Nephron progenitor cell (in vitro differentiated cells): ENCODE measurements at places on chromosomes 6 and 20.

DNA sequence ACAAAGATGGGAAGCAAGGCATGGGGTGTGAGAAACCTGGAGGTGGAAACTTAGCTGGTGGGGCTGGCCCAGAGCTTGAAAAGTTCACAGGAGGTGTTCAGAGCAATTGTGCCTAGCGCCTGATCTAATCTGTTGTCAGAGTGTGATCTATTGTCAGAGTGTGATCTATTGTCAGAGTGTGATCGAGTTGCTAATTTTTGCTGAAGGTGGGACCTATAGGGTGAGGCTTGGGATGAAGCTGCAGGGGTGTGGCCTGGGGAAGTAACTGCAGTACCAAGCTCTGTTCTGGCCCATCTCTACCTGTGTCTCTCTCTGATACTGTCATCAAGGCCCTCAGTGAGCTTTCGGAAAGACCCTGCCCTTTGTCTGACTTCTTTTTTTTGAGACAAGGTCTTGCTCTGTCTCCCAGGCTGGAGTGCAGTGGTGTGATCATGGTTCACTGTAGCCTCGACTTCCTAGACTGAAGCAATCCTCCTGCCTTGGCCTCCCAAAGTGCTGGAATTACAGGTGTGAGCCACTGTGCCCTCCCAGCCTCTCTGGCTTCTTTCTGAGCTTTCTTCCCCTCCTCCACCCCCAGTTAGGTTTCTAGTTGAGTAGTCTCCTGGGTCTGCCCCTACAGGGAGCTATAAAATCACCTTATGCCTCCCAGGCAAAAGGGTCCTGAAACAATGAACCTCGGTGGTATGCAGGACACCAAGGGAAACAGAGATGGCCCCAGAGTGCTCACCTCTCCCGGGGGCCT, 150.8 kb upstream of the RNF24 start:
- DNase-seq, result no peak

GRCh38 chr6:148720406-148720805, 26.4 kb upstream of the UST start:
- DNase-seq, result no peak

DNA sequence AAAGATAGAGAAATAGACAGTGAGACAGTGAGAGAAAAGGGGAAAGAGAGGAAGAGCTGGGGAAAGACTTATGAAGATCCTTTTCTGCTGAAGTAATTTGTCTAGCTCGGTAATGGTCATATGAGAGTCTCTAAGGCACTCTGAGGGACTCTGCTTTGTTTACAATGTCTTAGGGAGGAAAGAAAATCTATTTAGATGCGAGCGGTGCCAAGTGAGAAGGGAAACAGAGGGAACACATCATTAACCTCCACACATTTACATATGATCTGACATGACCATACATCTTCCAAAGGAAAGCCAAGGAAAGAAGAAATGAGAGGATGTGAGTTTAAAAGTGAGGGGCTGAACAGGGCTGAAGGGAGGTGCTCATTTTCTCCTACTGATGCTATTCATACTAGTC, 862.3 kb upstream of the CITED2 start:
- DNase-seq, result no peak

DNA sequence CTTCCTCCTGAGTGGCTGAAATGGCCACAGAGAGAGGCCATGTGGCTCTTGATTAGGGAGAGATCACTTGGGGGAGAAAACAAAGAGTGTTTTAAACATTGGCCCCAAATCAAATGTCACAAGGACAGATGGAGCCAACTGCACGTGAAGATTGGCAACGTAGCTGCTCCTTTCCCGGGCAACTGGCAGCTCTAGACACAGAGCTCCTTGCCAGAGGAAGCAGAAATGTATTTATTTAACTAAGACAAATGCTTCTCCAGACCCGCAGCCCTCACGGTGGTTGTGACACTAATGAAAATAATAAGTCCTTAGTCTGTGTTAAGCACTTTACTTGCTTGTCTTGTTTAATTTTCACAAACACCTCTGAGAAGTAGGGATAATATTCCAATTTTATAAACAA, 49.6 kb upstream of the DSN1 start:
- DNase-seq, result no peak

DNA sequence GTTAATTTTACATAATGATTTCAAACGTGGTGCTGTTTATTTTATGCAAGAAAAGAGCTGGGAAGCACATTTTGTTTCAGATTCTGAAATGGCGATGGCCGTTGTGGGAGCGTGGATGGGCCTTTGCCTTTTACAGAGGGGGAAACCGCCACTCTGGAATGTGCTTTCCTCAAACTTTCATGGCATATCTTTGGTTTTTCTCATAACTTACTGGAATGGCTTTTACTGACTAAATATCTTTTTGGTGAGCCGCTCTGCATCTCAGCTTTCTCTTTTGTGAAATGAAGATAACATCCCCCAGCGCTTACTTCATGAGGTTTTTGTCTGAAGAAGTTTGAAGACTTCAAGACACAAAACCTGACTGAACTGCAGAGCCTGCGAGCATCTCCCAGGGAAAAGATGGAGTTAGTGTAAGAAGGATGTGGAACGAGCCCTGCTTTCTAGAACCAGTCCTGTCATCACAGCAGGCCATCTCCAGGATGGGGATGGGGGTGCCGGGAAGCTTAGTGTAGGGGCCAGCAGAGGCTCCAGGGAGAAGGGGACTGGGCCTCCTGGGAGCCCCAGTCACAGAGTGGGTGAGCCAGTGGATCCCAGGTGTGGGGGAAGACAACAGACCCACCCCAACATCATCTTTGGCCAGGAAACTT, 61.8 kb upstream of the TIAM2 start:
- DNase-seq, result no peak

DNA sequence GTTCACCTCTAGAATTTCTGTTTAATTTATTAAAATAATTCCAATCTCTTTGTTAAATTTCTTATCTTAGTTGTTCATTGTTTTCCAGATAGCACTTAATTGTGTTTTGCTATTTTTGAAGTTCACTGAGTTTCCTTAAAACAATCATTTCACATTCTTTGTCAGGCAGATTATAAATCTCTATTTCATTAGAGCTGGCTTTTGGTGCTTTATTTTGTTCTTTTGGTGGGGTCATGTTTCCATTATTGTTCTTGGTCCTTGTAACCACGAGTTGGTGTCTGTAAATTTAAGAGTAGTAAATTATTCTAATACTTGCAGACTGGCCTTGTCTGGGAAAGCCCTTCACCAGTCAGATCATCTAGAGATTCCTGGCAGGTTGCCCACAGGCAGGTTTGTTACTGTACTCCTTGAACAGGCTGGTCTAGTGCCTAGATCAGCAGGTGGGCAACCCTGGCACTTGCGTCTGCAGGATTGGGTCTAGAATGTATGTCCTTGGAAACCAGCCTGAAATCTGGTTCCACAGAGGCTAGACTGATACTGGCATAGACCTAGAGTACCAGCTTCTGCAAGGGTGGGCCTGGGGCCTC, 110.4 kb downstream of the ADGB start:
- no peak for DNase-seq

DNA sequence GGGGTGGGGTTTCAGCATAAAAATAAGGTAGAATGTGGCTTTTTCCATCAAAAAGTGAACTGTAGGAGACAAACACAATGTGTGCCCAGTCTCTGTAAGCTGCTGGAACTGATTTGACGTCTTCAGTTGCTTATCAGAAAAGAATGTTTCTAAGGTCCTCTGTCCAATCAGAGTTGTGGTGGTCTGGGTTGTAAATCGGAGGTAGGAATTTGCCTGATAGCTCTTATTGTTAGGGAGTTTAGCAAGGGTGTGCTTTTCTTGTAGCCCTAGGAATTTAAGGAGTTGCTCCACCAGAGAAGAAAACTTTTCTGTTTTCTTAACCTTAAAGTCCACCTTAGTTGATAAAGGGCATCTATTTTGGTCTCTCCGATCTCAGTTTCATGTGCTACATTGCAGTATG, 10.4 kb upstream of the SSTR4 start:
- DNase-seq, result no peak

DNA sequence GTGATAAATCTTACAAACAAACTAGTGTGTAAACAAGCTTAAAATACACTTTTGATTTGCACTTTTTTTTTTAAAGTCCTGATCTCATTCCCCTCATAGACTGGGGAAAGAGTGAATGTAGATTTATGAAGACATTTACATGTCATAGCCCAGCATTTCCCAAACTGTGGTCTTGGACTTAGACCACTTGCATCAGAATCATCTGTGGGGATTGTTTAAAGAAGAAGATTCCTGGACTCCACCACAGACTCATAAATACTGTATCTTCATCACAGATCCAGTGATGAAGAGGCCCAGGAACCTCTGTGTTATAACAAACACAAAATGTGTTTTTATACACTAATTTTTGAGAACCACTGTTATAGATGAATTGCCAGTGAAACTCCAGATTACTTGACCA, 99.5 kb downstream of the KCNQ5 start:
- no peak for DNase-seq

- DNase-seq, result no peak
Observed at GRCh38 chr20:58571356-58571692, 56.1 kb upstream of the APCDD1L start.

DNA sequence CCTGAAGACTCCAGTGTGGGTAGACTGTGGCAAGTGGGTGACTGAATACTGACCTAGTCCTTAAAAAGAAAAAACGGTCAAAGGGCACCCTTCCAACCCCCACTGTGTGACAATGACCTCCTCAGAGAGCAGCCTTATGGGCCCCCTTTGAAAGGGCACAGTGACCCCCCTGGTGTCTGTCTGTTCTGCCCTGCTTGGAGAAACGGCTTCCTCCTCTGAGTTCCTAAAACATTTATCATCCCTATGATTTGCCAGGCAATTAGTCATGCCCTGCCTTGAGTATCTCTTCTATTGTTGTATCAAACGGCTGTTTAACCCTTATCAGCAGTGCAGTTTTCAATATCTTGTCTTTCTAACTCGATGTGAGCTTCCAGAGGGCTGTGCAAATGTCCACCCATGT, 21.0 kb upstream of the STX16 start:
- DNase-seq, result no peak

DNA sequence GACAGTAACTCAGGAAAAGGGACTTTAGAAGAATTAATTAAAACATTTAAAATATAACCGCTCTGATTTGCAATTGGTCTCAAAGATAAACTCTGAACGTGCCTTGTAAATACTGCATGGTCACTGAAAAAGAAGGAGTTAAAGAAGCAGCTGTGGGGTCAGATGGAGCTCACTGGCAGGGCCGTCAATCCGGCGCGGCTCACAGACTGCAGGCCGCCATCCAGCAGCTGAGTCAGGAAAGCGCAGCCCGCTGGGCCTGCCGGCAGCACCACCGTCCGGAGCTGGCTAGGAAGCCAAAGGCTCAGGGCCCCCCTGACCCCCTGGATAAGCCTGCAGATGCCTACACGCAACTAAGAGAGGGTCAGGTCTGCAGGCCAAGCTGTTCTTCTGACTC, 54.2 kb upstream of the FRMD1 start:
- DNase-seq, result no peak

- DNase-seq, result no peak
Observed at GRCh38 chr6:68240726-68241125, 394.4 kb upstream of the ADGRB3 start.

DNA sequence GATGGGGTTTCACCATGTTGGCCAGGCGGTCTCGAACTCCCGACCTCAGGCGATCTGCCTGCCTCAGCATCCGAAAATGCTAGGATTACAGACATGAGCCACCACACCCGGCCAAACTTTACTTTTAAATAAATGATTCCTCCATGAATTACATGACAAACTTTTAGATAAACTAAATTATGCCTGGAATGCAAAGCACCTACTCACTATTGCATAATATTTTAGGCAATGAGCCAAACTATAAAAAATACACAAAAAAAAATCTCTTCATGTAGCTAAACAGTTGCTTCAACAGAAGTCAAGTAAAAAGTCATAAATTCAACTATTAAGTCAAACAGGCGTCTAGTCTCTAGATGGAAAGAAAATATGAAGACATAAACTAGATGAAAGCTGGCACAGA, 56.5 kb downstream of the PTPRK start:
- DNase-seq, result no peak

DNA sequence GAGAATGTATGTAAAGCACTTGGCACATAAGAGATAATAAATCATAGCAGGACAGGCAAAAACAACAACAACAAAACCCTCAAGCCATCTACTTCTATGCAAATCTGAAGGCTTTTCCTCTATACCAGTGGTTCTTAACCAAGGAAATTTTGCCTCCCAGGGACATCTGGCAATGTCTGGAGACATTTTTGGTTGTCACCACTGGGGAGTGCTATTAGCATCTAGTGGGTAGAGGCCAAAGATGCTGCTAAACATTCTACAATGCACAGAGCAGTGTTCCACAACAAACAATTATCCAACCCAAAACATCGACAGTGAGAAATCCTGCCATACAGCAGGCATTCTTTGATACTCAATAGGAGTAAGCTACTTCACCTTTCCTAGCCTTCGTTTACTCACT, 28.2 kb downstream of the NDRG3 start:
- no peak for DNase-seq

- no peak for DNase-seq
Observed at GRCh38 chr20:3194617-3195280, 9.7 kb downstream of the DDRGK1 start.
